ENCODE measurements at places on chromosomes 2 and 18.

DNA sequence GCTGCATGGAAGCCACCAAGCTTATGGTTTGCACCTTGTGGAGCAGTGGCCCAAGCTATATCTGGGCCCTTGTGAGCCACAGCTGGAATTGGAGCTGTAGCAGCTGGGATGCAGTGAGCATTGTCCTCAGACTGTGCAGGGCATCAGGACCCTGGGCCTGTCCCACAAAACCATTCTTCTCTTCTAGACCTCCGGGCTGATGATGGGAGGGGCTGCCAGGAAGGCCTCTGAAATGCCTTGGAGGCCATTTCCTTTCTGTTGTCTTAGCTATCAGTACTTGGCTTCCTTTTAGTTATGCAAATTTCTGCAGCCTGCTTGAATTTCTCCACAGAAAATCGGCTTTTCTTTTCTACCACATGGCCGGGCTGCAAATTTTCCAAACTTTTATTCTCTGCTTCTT is 46.4 kb upstream of the CSRNP3 start:
- DNase-seq: no peak

GRCh38 chr2:109080109-109080508 is 48.9 kb upstream of the SH3RF3 start:
- DNase-seq: no peak

DNA sequence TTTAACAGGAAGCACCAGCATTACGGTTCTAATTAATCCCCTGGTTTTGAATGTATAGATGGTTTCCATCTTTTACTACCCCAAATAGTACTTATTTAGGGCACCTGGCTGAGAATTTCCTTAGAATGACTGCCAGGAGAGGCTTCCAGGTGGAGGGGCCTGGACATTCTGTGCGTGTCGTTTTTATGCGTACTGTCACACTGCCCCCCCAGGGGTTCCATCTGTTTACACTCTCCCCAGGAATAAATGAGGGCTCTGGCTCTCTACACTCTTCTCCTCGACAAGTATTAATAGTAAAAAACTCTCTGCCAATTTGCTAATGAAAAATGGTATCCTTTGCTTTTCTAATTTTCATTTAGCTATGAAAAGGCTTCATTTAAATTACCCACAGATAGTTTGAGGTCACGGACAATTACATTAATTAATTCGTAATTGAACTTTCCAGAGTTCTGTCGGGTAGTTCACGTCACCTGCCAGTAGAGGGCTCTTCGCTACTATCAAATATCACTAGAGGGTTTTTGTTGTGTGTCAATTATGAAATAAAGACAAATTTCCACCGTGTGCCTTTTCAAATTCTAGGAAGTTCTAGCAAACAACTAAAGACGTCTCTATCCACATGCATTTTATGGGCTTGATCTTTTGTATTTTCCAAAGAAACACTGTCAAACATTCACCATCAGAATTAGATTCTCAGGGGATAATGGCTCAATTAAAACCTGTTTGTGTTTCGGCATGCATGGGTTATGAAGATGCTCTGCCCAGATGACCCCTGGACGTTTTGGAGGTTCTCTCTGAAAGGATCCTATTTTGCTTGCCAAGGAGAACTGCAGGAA is 88.8 kb upstream of the ASB18 start:
- no peak for DNase-seq

DNA sequence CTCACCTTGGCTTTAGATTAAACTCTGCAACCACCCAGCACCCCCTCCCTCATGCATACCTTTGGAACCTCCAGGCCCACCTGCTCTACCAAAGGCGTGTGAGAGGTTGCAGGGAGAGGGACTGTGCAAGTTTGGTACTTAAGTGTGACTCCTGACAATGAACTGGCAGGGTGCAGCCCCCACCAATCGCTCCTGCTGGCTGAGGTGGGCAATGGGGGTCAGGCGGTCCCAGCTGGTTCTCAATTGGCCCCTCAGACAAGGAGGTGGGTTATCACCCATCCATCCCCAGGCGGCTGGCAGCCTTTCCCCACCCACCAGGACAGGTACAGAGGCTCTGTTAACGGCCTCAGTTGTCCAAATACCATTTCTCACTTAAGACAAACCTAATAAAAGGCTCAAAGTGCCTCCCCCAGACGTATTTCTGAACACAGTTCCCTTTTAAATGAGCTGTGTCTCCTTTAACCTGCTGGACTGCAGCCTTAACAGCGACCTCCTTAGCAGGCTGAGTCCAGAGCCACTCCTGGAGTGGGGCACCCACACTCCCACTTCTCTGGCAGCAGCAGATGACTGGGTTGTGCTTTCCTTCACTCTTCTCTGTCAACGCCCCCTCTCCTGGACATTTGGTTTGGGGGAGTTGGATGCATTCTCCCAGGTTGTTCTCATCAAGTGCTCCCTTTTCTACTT is 169.2 kb upstream of the SMAD2 start:
- no peak for DNase-seq

DNA sequence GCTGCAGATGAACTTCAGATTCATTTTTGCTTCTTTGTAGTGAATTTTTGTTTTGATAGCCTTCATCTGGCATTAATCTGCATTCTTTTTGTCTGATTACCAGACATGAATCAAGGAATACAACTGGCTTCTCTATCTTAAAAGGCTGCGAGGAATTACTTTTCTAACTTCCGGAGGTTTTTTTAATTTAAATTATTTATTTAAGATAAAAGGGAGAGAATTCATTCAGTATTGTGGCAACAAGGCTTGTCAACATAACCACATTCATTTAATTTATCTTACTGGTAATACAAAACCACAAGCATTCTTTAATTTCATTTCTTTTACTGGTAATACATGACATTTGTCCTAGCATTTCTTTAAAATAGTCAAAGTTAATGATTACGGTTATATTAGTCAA is 36.0 kb downstream of the CSRNP3 start:
- DNase-seq: no peak

DNA sequence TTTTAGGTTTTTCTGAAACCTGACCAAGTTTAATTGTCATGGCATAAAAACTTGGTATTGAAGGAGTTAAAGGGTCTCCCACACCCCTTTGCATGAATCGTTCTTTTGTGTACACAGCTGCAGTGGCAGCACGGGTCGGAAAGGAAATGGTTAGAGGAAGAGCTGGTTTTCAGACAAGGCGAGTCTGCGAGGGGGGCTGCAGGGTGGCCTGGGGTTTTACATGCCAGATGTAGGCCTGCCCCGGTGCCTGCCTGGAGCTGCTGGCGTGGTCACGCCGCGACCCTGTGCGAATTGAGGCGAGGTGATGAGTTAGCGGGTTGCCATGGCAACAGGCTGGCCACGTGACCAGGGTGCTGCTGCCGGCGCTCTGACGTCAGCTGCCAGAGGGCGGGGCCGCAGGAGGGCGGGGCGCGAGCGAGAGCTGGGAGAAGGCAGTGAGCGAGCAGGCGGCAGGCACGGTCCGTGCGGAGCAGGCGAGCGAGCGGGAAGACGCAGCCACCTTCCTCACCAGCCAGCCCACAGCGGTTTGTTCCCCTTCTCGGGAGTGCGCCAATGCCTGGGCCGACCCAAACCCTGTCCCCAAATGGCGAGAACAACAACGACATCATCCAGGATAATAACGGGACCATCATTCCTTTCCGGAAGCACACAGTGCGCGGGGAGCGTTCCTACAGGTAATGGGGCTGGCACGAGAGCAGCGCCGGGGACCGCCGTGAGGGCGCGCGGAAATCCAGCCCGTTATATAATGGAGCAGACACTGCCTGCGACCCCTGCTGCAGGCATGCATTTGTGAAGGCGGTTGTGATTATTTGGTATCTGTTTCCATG is at the start of gene MAPRE2:
MAPRE2 (plus strand) TSS at position 426 of the 827 bp plus-strand sequence; CDS start at position 553, 127 bp downstream.
- DNase-seq: peak; percentile 99

- no peak for DNase-seq
Observed at GRCh38 chr2:111165084-111165483, 44.4 kb downstream of the BCL2L11 start.

DNA sequence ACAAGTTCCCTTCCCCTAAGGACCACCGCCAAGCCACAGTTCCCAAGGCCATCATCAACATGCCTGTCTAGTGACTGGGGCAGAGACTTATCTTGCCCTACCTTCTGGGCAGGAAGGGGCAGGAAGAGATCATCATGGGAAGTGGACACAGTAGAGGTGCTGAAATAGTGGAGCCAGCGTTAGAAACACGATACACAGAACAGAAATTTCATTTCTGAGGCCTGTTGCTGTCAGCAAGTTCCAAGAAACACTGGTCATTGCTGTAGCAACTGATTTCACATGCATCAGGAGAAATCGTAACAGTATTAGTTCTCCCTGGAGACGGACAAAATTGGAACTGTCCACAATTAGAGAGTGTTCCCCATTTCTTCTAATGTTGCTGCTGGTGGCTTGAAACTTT is 83.0 kb downstream of the COLEC12 start:
- DNase-seq: no peak

DNA sequence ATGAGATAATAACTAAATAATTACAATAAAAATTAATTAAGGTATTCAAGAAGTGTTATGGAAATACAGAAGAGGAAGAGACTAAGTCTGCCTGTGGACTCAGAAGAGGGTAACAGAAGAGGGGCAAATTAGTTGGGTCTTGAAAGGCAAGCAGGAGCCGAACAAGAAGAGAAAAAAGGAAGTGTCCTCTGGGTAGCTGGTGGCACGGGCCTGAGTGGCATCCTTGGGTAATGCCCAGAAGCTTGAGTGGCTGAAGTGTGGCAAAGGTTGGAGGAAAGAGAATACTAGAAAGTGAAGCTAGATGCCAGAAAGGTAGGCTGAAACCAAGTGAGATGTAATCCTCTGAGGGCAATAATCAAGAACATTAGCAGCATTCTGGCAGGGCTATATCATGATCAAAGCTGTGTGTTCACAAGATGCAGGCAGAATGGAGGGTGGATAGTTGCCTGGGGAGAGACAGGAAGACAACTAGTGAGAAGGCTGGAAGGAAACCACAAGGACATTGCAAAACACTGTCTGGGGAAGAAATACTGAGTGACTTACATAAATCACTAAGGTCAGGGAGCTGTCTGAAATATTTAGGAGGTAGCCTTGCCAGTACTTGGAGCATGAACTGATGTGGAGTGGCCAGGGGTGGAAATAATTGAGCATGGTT is 16.2 kb downstream of the DOCK10 start:
- DNase-seq: no peak

- DNase-seq: no peak
Observed at GRCh38 chr2:58616961-58617360, 375.8 kb upstream of the FANCL start.

DNA sequence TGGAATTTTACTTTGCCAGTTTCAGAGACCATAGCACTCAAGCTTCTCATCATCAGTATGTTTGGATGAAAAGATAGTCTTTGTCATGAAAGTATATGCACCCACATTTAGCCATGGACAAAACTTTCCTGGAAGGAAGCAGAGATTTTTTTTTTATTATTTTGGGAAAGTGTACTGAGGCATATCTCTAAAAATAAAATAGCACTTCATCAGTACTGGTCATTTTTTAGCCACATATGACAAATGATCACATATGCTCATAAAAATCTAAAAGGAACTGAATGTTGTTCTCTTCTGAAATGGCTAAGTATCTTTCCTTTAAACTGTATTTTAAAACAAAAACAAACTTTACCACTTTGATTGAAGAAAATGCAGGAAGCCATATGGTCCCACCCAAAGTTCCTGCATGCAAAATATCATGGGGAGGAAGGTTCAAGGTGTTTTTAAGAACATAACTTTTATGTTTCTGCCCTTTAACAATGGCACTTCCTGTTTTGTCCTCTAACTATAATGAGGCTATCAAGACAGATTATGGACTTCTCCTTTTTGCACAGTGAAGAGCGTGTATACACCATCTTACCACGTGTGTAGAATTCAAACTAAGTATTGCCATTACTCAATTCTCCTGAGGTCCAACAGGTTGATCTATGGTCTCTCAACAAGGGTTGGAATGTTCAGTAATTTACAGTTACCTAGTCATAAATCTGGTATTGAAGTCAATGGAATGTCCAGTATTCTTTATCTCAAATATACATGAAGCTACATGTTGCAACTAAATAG is 77.1 kb upstream of the SLC39A10 start:
- no peak for DNase-seq

GRCh38 chr18:42860011-42860410 is 255.5 kb downstream of the RIT2 start:
- DNase-seq: no peak

- no peak for DNase-seq
Observed at GRCh38 chr2:40130251-40130994, 321.5 kb downstream of the SLC8A1 start.

GRCh38 chr2:168039881-168040280 is 207.5 kb downstream of the STK39 start:
- DNase-seq: no peak

DNA sequence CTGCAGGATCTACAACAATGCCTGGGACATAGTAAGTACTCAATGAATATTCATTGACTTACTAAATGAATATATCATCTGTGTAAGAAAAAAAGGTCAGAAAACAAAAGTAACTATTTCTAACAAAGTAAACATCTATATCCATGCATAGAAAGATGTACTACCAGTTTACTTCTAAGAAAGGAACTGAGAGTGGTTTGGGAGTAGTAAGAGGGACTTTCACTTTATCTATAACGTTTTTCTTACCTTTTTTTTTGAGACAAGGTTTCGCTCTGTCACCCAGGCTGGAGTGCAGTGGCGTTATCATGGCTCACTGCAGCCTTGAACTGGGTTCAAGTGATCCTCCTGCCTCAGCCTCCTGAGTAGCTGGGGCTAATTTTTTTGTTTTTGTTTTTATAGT is 25.7 kb downstream of the DHX57 start:
- DNase-seq: no peak

DNA sequence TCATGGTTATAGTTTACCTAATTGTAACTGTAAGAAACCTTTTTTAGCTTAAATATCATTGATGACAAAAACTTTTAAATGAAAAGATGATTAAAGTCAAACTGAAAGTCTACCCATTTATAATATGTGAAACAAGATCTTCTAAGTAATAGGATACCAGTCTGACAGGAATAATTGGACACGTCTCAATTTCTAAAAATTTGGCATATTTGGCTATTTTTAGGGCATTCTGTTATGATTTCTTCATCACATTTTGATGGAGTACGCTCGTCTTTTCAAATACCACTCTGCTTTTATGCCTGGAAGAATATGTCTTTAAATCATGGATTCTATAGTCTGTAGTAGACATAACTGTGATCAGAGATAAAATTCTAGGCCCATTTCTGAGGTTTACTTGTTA is 1.3 kb downstream of the R3HDM1 start:
- DNase-seq: no peak

DNA sequence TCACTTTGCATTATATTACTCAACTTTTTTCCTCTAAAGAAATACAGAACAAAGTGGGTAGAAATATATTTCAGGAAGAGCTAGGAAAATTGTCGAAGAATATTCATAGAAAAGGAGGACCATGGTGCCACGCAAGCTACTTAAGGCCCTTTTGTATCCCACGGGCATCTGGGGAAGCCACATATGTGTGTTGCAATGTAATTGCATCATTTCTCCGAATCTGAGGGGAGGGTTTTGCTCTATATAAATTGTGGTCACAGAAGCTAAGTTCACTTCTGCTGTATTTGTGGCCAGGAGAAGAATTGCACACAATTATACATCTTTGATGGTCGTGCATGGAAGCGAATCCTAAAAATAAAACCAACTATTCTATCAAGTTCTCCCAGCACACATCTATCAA is 360.3 kb downstream of the IRS1 start:
- no peak for DNase-seq

- no peak for DNase-seq
Observed at GRCh38 chr2:136055929-136056688, 61.8 kb downstream of the CXCR4 start.

- no peak for DNase-seq
Observed at GRCh38 chr2:170711774-170712652, 3.1 kb upstream of the SP5 start.
